GM23338 (cell line): ENCODE measurements at places on chromosomes 1 and 21.

- H3K4me1 ChIP-seq = peaks cover 12% of the 10 kb centered on the region
- no peak overlapping the region for H3K4me3 ChIP-seq
- no peak for DNase-seq
- no peaks in the 10 kb centered on the region for H3K27me3 ChIP-seq
- H3K36me3 ChIP-seq = peaks cover 33% of the 10 kb centered on the region
Observed at GRCh38 chr1:17040135-17040534, 13.7 kb downstream of the SDHB start.

DNA sequence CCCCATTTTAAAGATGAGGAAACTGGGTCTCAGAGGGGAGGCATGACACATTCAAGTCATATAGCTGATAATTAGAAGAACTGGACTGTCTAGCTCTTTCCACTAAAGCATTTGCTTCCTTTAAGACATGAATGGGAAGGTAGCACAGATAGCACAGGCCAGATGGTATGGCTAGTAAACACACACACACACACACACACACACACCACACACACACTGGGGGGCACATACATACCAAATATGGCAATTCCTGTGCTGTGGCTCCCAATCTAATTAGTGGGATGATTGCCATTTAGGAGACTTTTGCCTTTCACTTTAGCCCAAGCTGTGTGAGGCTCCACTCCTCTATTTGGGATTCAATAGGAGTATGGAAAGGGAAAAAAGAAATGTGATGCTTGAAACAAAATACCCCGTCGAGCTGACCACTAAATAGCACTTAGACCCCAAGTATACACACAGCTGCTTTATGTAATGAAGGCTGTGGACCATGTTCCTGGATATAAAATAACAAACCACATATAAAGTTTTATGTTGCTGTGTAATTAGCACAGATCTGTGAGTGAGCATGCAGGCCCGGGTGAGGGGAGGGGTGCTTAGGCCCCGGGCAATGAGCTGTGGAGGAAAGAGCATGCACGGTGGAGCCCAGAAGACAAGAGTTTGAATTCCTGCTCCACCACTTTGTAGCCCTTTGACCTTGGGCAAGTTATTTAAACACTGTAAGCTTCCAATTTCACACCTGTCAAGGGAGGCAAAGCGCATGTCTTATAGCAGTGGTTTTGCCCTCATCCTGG, 6.8 kb upstream of the TRABD2B start:
- no peak overlapping the region for H3K4me3 ChIP-seq
- no peak overlapping the region for H3K27ac ChIP-seq
- no peak for DNase-seq
- peaks cover 23% of the 10 kb centered on the region for H3K4me1 ChIP-seq
- H3K27me3 ChIP-seq = peaks cover 8% of the 10 kb centered on the region
- H3K36me3 ChIP-seq = no peaks in the 10 kb centered on the region; the same call in 1 of the 2 replicates

DNA sequence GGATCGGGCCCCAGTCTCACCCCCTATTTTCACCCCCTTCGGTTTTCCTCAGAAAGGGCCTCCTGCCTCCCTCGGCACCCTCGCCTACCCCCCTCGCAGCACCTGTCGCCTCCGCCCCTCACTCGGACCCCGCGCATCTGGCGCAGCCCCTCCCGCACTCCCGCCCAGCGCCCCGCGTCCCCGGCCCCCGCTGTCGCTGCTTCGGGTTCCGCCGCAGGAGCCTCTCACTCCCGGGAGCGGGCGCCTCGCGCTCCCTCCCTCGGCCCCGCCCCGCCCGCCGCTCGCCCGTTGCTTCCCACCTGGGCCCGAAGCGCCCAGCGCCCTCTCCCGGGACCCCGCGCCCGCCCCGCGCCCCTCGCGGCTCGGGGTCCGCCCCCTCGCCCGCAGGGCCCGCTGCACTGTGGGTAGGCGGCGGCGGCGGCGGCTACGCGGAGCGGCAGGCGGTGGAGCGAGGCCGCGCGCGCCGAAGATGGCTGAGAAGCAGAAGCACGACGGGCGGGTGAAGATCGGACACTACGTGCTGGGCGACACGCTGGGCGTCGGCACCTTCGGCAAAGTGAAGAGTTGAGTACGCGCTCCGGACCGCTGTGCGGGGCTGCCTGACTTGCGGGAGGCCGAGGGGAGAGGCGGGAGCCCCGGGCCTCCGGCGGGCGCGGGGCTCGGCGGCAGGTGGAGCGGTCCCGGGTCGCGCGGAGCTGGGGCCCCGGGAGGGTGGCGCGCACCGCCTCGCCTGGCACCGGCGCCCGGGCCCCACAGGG, at the start of gene PRKAA2:
PRKAA2 (plus strand) TSS at position 396 of the 758 bp plus-strand sequence; CDS start at position 470, 74 bp downstream.
- peaks cover 41% of the 10 kb centered on the region for H3K27me3 ChIP-seq
- H3K4me3 ChIP-seq = peak within 1 kb of the TSS; percentile 79

- no peak for DNase-seq
- peaks cover 4% of the 10 kb centered on the region; the same call in 1 of the 2 replicates for H3K4me1 ChIP-seq
- H3K36me3 ChIP-seq = no peaks in the 10 kb centered on the region
- peaks cover 20% of the 10 kb centered on the region for H3K27me3 ChIP-seq
Observed at GRCh38 chr1:15146971-15147376, 6.6 kb upstream of the TMEM51 start.

DNA sequence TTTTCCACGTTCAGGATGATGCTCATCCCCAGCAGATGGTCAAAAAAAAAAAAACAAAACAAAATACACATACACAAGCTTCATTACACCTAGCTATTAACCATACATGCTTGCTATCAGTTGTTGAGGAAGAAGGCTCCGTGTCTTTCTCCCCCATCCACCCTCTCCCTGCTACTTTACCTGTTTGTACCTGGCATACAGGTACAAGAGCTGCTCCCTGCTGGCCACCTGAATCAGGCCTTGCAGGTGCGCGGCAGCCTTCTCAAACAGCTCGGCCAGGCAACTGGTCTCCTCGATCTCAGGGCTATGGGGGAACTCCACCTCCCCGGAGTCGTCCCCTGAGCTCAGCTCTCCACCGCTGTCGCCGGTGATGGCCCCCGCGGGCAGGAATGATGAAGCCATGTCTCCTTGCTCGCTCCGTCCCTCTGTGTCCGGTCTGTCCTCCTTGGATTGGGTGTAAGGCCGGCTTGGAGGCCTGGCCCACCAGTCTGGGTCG, 464 bp downstream of the ACBD6 start:
- peak; percentile 84 for DNase-seq
- no peaks in the 10 kb centered on the region for H3K36me3 ChIP-seq
- H3K4me3 ChIP-seq = peak overlapping the region; percentile 86
- H3K4me1 ChIP-seq = peaks cover 12% of the 10 kb centered on the region
